ENCODE measurements at places on chromosomes 6 and 20.
A peak's percentile ranks its signal among the peaks of the same experiment; 100 is the strongest.

GRCh38 chr20:56552911-56553629 lies 20.0 kb downstream of the FAM209B start:
- no peak for DNase-seq

DNA sequence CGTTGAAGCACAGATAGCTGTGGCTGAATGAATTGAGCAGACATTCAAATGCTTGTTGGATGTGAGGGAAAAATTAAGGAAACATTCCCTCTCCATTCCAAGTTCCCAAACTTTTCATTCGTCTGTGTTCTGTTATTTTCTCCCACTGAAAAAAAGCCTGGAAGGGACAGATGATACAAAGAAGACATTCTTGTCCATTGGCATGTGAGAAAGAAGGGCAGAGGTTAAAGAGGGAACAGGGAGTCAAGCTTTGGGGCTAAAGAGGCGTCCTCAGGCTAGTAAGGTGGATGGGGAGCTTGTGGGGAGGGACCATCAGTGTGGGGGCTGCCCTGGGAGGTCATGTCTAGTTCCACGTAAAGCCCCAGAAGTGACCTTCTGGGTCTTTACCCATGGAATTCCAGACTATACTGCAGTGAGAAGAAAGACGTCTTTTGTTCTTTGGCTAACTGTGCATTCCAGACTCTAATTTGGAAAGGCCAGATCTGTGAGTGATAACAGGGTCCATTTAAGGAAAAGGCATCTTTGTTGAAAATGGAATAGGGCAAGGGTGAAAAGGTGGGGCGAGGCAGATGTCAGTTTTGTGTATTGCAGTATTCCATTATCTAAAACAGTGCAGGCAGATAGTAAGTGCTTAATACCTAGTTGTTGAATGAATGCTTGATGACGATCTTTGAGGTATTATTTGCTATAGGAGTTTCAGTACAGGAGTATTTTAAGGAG lies 117.5 kb downstream of the SOX4 start:
- no peak for DNase-seq

GRCh38 chr6:74551896-74552295 lies 654.0 kb downstream of the COL12A1 start:
- no peak for DNase-seq

DNA sequence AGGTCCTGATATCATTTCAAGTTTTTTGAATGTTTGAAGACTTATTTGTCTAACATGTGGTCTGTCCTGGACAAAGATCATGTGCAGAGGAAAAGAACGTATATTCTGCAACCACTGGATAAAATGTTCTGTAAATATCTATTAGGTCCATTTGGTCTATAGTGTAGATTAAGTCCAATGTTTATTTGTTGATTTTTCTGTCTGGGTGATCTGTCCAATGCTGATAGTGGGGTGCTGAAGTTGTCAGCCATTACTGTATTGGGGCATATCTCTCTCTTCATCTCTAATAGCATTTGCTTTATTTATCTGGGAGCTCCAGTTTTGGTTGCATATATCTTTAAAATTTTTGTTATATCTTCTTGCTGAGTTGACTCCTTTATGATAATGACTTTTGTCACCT lies 258.4 kb upstream of the CITED2 start:
- DNase-seq, result no peak

DNA sequence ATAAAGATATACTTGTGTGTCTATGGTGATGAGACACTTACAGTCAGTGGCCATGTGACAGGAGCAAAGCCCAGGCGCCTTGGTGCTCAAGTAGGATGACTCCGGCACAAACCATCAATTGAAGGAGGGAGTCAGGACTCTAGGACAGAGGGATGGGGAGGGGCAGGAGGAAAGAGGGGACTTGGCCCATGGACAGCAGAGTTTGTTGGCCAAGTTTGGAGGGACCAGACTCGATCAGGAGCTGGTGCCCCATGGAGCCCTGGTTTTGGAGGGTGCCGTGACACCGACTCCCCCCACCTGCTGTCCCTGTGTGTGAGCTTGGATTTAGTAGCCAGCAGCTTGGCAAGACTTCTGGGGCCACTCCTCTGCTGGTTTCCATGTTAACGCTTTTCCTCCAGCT lies 66.1 kb downstream of the ADNP start:
- no peak for DNase-seq

- DNase-seq, result no peak
Measured at GRCh38 chr6:136076496-136076895, 173.6 kb downstream of the MTFR2 start.

DNA sequence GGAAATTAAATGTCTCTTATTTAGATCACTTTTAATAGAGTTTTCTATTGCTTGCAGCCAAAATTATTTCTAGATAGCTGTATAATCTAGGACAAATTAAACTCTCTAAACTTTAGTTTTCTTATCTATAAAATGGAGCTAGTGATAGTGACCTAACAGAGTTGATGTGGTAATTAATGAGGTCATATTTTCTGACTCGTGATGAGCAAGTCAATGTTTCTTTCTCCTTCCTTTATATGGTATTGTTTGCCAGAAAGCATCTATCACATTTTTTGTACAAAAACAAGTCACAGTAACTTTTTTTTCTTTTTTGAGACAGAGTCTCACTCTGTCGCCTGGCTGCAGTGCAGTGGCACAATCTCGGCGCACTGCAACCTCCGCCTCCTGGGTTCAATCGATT lies 267.7 kb downstream of the FARS2 start:
- DNase-seq, result no peak

- DNase-seq, result peak; percentile 11
Measured at GRCh38 chr6:157427969-157428368, 47.0 kb downstream of the ZDHHC14 start.

DNA sequence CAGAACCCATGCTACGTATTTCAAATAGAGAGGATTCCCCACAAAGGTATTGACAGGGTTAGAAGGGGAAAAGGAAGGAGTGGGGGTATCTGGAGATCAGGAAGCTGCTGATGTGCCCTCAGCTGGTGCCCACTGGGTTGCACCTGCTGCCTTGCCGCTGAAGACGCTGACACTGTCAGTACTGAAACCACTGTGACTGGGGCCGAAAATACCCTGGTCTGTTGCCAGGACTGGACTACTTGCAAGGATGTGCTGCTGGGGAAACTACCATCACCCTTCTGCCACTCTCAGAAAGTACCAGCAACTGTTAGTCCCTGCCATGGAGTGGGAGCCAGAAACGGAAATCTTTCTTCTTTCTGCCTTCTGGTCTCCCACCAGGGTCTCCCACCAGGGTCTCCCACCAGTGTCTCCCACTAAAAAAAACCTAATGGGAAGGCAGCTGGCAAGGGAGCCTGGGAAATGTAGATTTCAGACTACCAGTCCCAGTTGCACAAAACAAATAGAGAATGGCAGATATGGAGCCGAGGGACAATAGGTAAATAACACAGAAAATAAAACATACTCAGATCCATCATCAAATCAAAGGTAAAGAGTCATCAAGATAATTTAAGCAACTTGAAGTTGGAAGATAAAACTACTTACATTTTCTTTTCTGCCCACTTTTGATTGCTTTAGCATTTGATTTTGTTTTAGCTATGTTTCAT lies 204.8 kb downstream of the TPBG start:
- DNase-seq, result no peak

- DNase-seq, result no peak
Measured at GRCh38 chr20:23161968-23162696, 76.0 kb upstream of the CD93 start.

DNA sequence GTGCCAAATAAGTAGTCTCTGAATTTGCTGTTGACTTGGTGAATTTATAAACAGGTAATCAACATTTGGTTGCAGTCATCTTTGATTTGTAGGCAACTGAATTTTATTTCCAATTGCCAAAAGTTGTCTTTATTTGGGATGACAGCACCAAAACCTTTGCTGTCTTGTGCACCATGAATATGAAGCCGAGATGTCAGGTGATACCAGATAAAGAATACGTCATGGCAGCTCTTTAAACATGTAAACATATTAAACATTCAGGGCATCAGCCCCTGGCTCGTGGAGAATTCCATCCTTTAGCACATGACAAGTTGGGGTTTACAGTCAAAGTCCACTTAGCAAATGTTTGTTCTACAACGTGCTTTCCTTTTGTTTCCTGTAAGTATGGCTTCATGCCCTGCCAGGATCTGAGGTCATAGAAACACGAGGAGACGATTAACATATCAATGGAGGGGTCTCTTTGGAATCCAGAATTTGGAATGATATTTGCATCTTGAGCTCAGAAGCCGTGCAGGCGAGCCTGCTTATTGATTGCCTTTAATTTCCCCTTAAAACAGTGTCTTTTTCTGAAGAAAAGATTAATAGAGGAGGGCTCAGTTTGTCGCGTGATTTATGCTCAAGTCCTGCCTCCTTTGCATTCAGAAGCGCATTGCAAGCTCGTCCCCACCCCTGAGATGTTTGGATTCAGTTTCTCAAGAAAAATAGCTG lies 170.2 kb upstream of the ZNF217 start:
- no peak for DNase-seq

GRCh38 chr6:154969796-154970195 lies 25.3 kb upstream of the TIAM2 start:
- no peak for DNase-seq

GRCh38 chr6:91497770-91498169 lies 910.9 kb upstream of the MAP3K7 start:
- DNase-seq, result no peak

DNA sequence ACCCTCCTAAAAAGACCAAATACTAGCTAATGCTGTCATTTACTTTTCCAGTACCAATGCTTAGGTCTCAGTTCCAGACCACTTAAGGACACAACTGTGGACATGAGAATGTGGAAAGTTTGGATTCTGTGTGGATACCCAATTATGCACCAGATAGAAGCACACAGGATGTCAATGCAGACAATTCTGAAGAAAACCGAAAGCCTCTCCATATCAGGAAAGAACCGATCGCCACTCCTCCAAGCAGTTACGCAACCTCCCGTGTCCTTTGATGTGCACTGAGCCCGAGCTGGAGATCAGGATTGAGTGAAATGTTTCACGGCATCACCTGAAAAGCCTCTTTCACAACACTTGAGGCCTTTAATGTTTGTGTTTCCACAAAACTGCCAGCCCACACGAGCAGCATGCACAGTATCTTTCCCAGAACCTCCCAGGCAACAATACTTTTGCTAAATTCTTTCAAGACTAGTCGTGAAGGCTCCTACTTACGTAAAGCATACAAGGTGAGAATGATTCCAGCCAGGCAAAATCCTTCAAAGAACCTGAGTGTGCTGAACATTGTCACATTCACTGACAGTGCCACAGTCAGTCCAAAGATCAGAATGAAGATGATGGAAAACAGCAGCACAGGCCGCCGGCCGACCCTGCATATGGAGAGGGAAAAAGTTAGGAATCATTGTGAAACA lies 47.0 kb downstream of the SLC22A23 start:
- no peak for DNase-seq

DNA sequence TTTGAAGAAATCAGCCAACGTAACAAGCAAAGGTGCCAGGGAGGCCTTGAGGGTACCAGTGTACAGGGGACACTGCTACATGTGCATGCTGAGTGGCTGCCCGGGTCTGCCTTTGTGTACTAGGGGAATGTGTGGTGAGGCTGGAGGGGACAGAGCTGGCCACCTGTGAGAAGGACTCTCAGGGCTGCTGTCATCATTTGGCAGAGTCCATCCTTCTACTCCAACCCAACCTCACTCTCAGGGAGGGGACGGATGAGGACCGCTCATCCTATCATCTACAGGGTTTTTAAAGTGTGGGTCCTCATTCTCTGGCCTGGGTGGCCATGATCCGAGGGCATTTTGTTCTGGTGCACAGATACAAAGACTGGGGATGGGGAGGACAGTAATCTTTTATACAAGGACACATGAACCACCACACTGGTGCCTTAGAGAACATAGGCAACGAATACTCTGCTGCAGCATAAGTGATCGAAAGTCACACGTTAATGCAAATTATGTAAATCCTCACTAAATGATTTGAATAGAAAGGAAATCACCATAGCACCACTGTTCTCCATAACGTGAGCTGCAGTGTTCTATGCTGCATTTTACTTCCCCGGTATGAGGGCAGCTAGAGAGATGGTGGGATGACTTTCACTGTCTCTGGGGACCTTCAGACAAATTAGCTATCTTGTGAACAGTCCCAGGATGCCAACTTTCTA lies 181.4 kb downstream of the GMPR start:
- no peak for DNase-seq

DNA sequence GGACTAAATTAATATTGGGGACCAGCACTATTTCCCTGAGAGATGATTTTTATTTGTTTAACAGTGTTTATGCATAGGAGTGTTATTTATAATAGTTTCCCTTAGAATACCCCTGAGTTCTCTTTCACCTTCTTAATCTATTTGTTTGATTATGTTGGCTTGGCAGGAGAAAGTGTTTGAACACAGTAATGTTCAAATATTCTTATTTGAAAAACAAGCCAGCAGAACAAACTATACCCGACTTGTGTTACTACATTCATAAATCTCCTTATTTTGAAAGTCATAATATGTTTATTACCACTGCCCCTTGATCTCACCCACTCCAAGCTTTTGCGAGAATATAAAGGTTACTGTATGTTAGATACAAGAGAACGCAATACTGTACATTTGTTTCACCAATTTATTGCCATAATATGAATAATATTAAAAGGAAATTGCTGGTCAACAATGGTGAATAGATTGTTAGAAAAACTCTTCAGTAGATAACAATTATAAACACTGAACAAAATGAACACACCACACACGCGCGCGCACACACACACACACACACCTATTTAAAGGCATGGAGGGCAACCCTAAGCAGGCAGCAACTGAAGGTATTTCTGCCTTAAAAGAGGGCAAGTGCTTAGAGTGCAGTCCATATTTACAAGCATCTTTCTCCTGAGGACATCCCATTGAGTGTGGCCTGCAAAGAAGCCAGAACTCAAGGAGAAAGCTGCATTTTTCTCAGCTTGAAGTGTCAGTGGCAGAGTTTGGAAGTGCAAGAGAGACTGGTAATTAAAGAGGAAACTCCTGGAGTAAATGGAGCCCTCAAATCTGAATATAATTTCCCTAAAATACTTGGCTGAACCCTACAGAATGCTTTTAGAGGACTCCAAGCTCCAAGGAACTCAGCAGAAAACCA lies 279.4 kb upstream of the MAN1A1 start:
- no peak for DNase-seq

DNA sequence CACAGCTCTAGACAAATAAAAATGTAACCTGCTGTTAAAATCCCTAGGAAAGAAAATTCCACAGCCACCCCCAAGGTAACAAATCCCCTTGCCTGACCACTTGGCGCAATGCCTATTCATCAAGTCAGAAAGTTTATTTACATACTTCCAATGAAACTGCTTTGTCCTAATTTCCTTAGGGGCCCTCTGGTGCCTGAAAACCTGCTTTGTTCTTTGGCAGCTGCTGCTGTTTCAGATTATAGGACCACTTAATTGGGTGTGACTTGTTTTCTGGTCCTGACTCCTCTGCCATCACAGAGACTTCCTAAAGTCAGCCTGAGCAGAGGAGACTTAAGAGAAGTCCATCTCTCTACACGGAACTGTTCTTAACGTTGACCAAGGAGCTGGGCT lies 323.6 kb downstream of the UBE3D start:
- no peak for DNase-seq

GRCh38 chr6:26359765-26360164 lies 5.2 kb upstream of the BTN3A2 start:
- no peak for DNase-seq

DNA sequence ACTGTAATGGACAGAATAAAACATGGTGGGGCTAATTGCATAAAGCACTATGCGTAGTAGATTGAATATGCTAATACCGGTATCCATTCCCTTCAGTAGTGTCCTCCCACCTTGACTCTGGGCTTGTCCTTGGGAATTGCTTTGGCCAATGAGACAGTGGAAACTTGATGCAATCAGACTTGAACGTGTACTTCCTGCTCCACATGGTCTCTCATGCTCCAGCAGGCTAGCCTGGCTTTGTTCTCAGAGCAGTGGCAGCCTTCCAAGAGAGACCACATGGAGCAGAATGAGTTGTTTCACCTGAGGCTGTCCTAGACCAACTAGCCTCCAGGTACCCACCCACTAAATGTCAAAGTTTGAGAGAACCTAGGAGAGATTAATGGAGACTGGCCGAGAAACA lies 37.0 kb upstream of the BTBD3 start:
- no peak for DNase-seq

Measured in stimulated activated CD4-positive, alpha-beta T cell treated with anti-CD3 and anti-CD28 coated beads, Interleukin-2, amount 100 ng/mL, for 24 hours (primary cell).